Stimulated activated naive CD4-positive, alpha-beta T cell (primary cell): ENCODE measurements at places on chromosomes 2 and 18.

DNA sequence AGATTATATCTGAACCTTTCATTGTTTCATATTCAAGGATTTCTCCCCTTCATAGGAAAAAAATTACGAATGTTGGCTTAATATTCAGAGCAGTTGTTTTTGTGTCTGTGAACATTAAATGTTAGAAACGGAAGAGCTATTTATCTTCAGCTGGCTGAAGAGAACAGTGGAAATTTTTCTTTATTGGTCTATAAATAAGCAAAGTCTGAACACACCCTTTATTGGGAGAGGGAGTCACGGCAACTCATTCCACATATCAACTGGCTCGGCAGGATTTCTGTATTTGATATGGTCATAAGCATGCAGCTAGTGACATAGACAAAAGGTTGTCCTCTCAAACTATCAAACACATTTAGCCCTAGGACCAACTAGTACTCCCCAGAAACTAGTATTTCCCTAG, 468.4 kb upstream of the HNRNPA3 start:
- DNase-seq, result no peak

GRCh38 chr2:234496055-234496834, 636 bp downstream of the ARL4C start:
- DNase-seq, result peak; percentile 57

DNA sequence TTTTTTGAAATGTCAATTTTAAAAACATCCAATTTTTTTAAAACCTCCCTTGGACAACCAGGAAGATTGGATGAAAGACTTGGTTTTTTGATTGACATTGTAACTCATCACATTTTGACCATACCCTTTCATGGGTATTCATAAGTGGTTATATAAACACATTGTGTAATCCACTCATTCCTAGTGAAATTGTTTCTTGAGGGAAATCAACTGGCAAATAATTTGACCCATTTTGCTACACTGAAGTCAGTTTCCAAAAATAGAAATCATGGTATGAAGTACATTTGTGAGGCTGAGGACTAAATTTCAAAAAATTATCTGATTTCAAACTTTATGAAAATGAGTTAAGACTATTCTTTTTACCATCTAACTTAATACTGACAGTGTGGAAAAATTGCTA, 31.5 kb downstream of the FBXO48 start:
- no peak for DNase-seq

DNA sequence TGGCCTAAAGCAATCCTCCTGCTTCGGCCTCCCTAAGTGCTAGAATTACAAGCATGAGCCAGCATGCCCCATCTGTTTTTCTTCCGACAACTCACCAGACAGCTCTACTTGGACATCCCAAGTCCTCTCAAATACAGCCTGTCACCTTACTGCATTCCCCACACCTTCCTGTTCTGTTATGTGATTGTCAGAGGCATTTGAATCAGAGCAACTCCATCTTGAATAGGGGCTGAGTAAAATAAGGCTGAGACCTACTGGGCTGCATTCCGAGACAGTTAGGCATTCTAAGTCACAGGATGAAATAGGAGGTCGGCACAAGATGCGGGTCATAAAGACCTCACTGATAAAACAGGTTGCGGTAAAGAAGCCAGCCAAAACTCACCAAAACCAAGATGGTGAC, 17.3 kb downstream of the ACVR1 start:
- no peak for DNase-seq

DNA sequence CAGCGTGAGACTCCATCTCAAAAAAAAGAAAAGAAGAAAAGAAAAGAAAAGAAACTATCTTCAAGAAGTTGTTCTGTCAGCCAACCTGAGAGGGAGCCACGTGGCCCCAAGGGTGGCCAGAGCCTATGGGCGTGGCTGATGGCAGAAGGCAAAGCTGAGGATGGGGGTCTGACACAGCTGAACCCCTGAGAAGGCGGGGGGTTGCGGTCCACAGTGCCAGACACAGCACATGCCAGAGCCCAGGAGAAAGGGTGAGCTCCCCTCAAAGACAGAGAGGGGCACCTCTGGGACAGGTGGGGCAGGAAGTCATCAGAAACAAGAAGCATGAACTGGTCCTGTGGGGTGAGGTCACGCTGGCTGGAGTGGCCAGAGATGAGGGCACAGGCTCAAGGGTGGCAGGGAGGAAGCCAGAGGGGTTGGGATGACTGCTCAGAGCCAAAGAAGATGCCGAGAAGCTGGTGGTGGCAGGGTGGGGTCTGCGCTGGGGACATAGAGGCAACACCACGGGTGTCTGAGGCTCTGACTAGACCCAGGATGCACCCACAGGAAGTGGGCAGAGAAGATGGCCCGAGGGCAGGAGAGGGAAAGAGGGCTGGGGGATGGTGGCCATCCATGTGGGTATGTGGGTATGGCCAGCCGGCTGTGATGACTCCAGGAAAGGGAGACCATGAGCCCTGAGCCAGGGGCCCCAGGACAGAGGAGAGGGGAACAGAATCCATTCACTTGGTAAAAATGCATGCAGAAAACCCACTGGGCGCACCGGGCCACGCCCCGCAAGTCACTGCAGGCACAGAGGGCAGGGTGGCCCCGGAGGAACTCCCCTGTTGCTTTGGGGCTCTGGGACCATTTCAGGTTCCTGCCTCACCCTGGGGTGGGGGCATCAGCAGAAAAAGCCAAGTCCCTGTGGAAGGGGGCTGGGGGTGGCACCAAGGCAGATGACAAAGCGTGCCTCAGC, 8.4 kb downstream of the KIF1A start:
- no peak for DNase-seq

DNA sequence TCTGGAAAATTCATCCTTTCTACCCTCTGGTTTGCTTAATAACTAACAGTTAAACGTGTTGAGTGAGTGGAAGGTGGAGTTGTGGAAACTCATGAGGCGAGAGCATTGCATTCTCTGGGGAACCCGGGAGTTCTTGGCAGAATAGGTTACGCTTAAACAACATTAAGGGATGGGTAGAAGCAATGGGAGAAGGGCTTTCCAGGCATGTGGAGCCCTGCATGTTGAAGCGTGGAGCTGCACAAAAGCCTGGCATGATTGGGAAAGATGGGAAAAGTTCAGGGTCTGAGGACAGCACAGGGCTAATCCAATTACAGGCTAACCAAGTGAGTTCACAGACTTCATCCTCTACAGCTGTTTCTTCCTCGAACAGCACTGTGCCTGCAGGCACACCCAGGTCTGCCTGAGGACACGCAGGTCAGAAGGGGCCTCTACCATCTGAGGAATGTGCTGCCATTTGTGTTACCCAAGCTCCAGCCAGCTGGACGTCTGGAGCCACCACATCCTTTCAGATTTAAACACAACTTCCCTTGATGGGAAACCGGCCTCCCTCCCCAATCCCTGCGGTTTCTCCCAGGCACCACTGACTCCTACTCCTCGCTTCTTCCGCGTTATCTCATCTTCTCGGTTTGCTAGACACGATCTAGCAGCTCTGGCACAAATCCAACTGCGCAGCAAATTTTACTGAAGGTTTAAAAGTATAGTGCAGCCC, 164.2 kb downstream of the ANTXR1 start:
- DNase-seq, result no peak

DNA sequence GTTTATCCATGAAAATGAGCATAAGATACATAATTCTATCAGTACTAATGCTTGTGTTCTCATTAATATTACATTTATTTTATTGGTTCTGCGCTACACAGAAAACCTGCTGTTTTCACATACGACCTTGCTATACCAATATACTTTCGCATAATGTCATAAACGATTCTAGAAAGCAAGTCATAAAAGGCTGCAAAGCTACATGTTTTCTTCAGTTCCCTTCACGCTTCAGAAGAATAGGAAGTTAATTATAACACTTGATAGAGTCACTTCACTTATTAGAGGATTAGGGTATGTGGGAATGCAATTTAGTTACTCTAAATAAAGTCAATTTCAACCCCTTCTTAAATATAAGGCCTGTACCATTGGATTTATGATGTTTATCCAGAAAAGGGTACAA, 29.0 kb downstream of the PSME4 start:
- no peak for DNase-seq

DNA sequence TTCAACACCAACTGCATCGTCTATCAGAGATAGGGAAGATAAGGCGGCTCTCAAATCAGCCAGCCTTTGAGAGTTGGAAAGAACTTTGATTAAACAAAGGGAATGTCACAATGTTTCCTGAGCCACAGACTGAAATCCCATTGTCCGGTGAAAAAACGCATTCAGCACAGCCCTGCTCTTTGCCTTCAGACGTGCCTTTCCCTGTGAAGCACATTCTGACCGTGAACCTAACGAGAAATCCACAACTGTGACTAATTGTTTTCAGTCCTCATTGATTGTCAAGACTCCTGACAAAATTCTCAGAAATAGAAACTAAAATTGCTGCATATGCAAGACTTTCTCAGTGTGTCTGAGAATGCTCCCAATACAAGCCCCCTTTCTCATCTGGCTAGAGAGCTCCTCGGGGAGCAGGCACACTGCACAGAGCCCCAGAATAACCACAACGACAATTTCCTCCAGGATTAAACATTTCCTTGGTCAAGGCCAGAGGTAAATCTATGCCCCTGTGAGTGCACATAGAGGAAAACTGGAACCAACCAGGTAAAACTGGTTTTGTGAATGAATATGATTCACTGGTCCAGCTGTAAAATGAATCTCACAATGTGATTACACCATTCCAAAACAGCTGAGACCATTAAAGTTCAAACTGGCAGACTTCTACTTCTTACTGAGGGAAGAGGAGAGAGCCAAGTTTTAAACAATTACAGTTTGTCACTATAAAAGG, 561.9 kb upstream of the ID2 start:
- DNase-seq, result no peak

GRCh38 chr18:1018181-1018681, 113.6 kb downstream of the ADCYAP1 start:
- DNase-seq, result no peak

GRCh38 chr18:59264121-59264571, 9.1 kb downstream of the RAX start:
- no peak for DNase-seq

GRCh38 chr2:8198766-8199382, 483.0 kb upstream of the ID2 start:
- DNase-seq, result no peak

- DNase-seq, result peak; percentile 76
Measured at GRCh38 chr2:237474931-237475703, 11.9 kb upstream of the MLPH start.

DNA sequence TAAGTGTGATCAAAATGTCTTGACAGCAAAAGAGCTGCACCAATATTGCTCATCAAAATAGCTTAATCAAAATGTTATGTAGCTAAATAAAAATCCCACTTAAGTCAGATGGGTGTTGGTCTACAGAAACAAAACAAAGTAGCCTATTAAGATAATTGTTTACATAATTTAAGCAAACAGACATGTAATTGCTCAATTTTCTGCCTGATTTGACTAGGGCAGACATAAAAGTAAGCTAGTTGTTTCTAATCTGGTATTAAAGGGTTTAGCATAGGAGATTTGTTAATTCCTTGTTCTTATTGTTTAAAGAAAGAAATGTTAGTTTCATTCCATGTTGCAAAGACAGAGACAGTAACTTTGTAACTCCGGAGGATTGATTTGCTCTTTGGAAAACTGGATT, 11.5 kb upstream of the FEZ2 start:
- DNase-seq, result no peak

- DNase-seq, result no peak
Measured at GRCh38 chr18:49585781-49586663, 24.2 kb downstream of the LIPG start.

GRCh38 chr18:64171576-64171975, 22.7 kb upstream of the LINC00305 start:
- DNase-seq, result no peak

DNA sequence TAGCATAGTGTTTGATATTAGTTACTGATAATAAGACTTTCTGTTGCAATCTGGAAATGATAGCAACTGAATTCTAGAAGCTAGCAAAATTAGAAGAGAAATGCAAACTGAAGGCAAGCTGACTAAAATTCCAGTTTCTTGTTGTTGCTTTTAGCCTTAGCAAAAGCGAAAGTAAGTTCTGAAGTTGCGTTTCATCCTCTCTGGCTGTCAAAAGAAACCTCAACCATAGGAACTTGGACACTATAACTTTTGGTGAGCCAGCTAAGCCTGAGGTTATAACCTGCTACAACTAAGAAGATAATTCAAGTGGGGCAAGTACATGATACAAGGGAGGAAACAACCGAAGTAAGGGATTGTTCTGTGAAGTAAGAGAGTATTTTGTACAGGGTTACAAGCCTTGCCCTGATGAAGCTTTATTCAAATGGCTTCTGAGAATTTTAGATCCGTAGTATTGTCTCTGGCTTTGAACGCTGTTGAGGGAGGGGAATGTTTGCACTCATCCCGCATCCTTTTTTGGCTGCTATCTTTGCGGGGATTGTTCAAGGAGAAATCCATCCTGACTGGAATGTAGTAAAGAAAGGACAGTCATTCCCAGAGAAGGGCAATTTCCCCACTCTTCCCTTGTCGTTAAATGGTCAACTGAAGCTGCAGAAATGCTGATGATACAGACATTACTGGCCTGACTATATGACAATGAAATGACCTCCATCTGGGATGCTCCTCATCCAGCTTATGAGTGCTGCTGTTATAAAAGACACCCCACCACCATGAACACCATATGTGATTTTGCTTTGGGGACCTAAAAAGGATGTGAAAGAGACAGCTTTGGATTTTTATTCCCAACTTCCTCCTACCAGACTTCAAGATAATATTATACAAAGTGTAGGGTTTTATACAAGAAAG, 7.0 kb upstream of the TMX3 start:
- no peak for DNase-seq

DNA sequence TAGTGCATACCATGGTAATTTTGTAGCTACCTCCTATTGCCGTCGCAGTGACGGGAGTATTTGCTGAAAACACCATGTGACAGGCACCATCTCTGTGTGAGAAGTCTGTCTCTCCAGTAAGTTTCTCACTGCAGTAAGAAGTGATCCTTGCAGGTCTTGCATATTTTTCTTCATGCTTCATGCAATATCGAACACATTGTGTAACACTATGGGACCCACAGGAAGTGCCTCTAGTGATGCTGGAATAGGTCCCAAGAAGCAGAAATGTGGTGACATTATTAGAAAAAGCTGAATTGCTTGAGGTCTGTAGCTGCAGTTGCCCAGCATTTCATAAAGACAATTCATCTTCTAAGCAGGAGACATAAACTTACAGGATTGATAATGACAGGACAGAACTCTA, 167.6 kb downstream of the DCDC2C start:
- DNase-seq, result no peak

DNA sequence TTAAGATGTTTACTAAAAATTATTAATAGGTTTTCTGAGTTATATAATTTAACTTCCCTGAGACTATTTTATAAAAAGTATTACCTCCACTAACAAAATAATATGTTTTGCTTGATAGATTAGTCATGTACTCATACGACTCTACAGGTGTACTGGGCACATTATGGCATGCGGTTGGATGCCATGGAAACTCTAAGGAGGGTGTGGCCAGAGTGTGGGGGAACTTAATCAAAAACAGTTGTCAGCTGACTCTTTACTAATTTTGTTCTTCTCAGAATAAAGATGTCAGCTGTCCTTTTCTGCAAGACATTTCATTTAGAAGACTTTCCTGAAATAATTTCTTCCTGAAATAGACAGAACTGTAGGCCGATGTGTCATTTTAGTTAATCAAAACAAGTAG, 228.3 kb upstream of the SIX3 start:
- DNase-seq, result no peak
